ENCODE measurements at places on chromosomes 4 and X. TPM values are rescaled to one million over a fixed set of nuclear protein-coding genes. Genes with fewer than 3 reads are reported as not detected.

Gene PNMA6F
- 1.2 TPM for total RNA-seq

Gene PABPC1L2A
- 0.99 TPM for total RNA-seq

Gene SRPK3
- total RNA-seq = 2.2 TPM

Gene CTAG1B
- total RNA-seq = 18.0 TPM

Gene SMIM10L2A
- 20.5 TPM for total RNA-seq

Gene CSAG2
- total RNA-seq = not detected

Gene AADAT
- 29.4 TPM for total RNA-seq

Gene LPAR4
- 0.99 TPM for total RNA-seq

Gene CFAP99
- total RNA-seq = 41.2 TPM

Gene CT45A1
- total RNA-seq = 6.6 TPM

Gene GPR50
- total RNA-seq = not detected

Gene FAM47A
- 1.9 TPM for total RNA-seq

Gene ARAP2
- total RNA-seq = 81.1 TPM

Gene CTAG2
- 17.3 TPM for total RNA-seq

Gene DGKK
- total RNA-seq = 0.39 TPM

Gene ODAPH
- total RNA-seq = not detected

Gene IBSP
- total RNA-seq = not detected

Gene TEX13D
- total RNA-seq = 3.3 TPM

Gene RAB33A
- 1.7 TPM for total RNA-seq

Gene FAM120C
- 22.3 TPM for total RNA-seq

Gene SMPX
- not detected for total RNA-seq

Gene RIPPLY1
- total RNA-seq = not detected

Gene FGB
- total RNA-seq = 0.93 TPM

Gene COL25A1
- total RNA-seq = 19.2 TPM

Data from testis (tissue), 5 donors.